Cardiac muscle cell (in vitro differentiated cells and primary cell): ENCODE measurements at places on chromosomes 11 and 22.

- peak; percentile 53 for DNase-seq
Measured at GRCh38 chr11:126992804-126993111, 7.8 kb downstream of the KIRREL3 start.

DNA sequence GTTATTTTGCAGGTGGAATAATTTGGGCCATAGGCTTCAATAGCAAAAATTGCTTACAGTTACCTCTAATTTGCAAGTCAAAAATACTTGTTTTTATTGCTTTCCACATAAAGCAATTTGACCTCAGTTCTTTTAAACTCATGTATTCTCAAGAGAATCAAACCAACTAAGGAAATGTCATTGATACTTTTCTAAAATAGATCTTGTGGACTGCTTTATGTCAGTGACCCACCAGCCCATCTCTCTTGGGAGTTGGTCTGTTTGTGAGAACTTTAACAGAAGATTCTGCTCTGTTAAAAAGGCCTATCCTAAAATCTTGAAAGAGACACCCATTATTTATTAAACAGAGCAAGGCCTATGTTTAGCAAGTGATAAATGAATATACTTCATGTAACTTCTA, 75.2 kb downstream of the DDIAS start:
- no peak for DNase-seq

DNA sequence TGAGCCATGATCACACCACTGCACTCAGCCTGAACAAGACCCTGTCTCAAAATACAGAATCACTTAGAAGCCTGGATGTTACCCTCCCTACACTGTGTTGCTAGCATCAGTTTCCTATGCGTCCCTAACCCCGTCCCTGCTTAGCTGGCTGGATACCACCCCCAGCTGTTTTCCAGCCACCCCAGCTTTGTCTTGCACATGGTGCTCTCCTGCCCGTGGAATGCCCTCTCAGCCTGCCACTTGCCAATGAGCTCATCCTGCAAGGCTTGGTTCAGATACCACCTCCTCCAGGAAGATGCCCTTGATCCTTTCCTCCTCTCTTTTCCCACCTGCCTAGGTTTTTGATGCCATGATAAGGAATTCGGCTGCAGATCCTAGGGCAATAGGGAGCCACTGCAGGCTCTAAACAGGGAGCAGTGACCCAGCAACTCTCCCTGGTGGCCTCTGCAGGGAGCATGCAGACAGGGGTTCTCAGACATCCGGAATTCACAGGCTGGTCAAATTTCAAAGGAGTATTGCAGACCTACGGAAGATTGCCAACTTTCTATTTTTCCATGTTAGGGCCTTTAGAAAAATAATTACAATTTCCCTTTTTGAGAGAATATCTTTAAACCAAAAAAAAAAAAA, 52.7 kb upstream of the WNT7B start:
- DNase-seq = no peak

GRCh38 chr11:45152740-45153595, 6.5 kb downstream of the PRDM11 start:
- DNase-seq = no peak

DNA sequence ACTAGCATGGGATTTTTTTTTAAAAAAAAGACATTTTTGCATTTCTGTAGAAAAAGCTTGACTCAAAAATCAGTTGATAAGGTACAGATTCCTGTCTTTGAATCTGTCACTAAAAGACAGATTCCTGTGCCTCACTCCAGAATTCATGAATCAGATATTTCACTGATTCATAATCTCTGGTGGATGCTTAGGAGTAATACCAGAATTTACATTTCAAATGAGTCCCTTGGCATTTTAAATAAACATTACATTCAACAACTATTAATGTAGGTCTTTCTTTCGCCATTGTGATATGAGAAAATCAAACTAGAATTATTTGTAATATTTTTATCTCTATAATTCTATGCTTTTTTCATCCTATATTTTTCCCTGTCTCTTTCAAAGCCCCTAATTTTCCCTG, 128.3 kb downstream of the APIP start:
- DNase-seq = no peak
